ENCODE measurements at places on chromosomes 12 and 14. TPM values are rescaled to one million over a fixed set of nuclear protein-coding genes. Genes with fewer than 3 reads are reported as not detected.

Gene PTPRQ
- 0.86 TPM for total RNA-seq

Gene PTCSC3
- not detected for total RNA-seq

Gene ART4
- total RNA-seq: 6.1 TPM

Gene PZP
- not detected for total RNA-seq

Gene LRP1-AS
- not detected for total RNA-seq

Gene TAS2R42
- not detected for total RNA-seq

Gene FAR2
- total RNA-seq: 10.7 TPM

Gene CD4
- 0.26 TPM for total RNA-seq

Gene KIF21A
- total RNA-seq: 9.9 TPM

Gene OR4K15
- not detected for total RNA-seq

Gene LTB4R
- 2.7 TPM for total RNA-seq

Gene AQP6
- total RNA-seq: 0.20 TPM

Measured in smooth muscle cell of the pulmonary artery (primary cell).